Ecto neural progenitor cell (in vitro differentiated cells): ENCODE measurements at places on chromosomes 2 and 18.
A peak's percentile ranks its signal among the peaks of the same experiment; 100 is the strongest.

DNA sequence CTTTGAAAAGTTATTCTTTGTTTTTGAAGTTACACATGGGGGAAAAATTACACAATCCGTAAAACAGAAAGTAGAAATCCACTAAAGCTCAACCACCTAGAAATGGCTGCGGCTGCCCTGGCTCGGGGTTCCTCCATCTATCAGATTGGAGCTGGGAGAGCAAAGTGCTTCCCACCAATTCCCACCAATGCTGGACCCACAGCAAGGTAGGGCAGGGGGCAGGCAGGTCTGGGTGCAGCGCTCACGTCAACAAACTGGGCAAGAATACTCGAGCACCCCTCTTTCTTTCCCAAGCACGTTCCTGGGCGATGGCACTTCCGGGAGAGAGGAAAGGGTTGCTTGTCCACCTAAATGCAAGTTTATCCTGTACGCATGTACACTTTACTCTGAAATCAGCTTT lies 217.6 kb downstream of the NDUFA10 start:
- DNase-seq, result peak; percentile 27

- no peak for DNase-seq
Observed at GRCh38 chr18:42872838-42873237, 242.6 kb downstream of the RIT2 start.

- DNase-seq, result no peak
Observed at GRCh38 chr2:172999641-173000386, 75.8 kb upstream of the MAP3K20 start.

GRCh38 chr2:17637131-17637906 lies 96.8 kb downstream of the VSNL1 start:
- no peak for DNase-seq

DNA sequence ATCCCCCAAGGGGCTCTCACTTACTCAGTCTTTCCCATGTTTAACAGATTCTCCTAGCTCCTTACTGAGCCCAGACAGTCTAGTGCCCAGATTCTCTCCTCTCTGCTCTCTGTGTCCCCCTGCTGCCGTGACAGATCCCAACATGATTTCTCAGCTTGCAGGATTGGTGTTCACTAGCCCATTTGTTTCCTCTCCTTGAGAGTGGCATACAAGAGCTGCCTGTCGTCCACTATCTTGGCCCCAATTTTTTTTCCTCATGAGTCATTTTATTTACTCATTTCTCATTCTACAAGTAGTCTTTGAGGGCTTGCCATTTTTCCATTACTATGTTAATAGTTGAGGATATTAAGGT lies 199.9 kb upstream of the FN1 start:
- no peak for DNase-seq

DNA sequence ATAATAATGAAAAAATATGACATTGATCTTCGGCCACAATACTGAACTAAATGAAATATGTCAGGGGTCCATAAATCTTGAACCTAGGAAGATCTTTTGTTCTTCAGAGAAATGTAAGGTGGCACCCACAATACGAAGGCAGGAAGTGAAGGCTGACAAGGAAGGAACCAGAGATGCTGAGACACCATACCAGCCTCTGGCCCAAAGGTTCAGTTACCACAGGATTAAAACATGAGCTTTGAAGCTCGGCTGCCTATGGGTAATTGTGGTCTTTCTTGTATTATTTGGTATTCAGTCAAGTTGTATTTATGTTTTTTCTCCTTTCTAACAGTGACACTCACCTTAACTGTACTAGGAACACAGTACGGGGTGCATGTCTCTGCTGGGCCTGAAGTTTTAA lies 448.8 kb upstream of the SETBP1 start:
- DNase-seq, result no peak

DNA sequence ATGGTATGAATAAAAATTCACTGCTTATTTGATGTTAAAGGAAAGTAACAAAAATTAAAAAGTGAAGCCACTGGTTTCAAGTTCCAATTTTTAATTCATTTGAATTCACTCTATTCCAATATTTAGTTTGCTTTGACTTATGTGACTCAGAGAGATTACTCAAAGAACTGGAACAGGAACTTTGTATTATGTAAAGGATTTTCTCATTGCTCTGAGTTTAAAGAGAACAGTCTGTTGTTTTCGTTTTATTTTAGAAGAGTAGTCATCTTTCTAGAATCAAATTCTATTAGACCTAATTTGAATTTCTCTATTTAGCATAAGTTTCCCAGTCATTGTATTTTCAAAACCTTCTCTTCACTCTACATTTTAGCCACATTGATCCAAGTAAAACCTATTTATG lies 300.1 kb upstream of the SLC8A1 start:
- DNase-seq, result no peak

DNA sequence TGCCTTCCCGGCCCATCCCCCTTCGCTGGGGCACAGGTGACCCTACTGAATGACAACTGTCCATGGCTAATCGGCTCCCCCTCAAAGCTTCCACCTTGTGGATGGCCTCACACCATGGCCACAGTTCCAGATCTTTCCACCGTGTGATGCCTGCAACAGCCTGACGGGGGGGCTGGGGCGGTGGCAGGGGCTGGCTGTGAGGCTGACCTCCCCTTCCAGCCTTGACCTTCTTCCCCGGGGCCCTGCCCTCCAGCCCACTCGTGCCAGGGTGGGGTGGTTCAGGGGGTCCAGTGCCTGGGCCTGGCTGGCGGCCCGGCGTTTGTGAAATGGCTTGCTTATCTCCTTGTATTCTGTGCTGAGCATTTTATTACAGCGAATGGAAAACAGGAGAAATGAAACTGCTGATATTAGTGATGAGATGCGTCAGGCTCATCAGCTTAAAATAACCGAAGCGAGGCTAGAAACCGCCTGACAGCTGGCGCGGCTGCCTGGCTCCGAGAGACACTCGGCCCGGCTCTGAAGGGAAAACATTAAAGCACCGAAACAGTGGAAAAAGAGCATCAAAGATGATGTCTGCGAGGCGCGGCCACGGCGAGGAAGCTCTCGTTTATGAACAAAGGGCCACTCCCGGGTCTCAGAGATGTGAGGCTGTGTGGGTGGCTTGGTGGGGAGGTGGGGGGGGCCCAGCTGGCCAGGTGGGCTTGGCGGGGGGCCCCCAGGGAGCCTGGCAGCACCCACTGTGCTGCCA lies 916 bp upstream of the PDCD1 start:
- no peak for DNase-seq

DNA sequence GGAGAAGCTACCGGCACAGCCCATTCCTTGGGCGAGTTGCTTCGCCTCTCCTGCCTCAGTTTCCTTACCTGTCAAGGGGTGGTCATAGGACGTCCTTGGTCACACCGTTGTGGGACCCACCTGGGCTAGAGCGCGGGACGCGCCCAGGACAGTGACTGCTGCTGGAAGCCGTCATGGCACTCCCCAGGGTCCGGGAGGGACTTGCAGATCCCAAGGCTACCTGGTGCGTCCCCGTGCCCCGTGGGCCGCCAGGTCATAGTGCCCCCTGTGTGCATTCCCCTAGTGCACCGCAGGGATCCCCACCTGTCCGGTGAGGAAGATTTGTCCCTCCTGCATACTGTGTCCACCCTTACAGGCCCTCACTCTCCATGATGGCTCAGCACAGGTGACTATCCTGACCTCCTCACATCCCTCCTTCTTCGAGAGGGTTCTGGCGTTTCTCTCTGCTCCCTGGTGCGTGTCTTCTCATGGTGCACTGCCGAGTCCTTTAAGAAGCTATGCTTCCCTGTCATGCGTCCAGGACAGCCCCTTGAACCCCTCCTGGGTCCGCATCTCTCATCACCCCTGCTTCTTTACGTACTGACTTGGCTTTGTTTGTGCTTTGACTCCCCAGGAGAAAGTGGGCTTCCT lies 886 bp upstream of the STK25 start:
- peak; percentile 66 for DNase-seq

DNA sequence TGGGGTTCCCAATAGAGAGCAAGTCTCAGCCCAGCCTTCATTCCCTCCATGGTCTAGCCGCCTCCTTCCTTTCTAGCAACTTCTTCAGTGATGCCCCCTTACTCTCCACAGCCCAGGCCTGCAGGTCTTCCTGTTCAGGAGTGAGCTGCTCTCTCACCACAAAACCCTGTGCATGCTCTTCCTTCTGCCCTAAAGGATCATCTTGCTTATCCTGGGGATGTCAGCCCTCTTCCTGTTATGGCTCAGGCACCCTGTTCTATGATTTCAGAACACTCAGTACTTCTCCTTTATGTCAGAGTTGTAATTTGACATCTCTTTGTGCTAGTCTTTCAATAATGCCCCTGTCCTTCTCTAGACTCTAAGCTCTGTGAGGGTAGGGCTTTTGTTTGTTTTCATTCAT lies 19.4 kb downstream of the TMEM178A start:
- DNase-seq, result no peak

GRCh38 chr2:241304039-241304670 lies 11.3 kb downstream of the HDLBP start:
- DNase-seq, result no peak

- no peak for DNase-seq
Observed at GRCh38 chr2:98486374-98486981, 41.8 kb downstream of the INPP4A start.

DNA sequence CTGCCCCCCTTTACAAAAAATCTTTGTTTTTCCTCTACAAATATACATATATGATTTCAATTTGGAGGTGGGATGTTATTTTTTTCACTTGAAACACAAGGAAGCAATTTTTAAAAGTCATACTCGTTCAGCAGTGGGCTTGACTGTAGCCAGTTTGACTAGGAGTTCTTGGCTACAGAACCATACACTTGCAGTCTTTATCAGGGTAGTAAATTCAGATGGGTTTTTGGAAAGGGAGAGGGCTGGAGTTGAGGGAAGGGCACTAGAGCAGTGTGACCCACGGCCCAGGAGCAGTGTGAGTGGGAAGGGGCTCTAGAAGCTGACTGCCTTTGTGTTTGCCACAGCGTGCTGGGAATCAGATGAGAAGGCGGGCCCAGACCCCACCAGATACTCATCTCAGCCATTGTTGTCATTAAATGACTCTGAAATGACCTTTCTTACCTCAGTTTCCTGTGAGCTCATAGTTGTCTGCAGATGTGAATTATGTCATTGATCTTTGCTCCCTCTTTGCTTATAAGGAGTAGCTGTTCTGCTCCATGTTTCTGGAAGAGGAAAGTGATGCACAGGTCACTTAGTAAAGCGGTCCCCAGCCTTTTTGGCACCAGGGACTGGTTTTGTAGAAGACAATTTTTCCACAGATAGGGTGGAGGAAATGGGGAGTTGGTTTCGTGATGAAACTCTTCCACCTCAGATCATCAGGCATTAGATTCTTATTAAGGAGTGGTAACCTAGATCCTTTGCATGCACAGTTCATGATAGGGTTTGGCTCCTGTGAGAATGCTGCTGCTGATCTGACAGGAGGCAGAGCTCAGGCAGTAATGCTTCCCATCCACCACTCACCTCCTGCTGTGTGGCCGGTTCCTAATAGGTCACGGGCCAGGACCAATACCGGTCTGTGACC lies 116.8 kb downstream of the SPTBN1 start:
- no peak for DNase-seq

DNA sequence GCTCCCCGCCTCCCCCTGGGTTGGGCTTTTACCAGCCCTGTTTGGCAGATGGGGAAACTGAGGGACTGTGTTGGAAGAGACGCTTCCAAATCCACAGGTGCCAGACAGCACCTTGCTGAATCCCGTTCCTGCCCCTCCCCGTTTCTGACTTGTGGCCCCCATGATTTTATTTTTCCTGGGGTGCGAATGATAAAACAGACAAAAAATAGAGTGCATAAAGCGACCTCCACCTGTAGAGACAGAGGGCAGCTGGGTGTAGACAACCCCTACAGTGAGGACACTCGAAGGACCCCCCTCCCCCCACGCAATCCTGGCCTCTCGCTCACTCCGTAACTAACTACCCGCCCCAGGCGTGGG lies 2.2 kb upstream of the CTDSP1 start:
- DNase-seq, result no peak

- DNase-seq, result no peak
Observed at GRCh38 chr2:138421315-138421970, 80.1 kb upstream of the SPOPL start.

GRCh38 chr18:31356025-31356424 lies 20.6 kb upstream of the DSG4 start:
- no peak for DNase-seq

DNA sequence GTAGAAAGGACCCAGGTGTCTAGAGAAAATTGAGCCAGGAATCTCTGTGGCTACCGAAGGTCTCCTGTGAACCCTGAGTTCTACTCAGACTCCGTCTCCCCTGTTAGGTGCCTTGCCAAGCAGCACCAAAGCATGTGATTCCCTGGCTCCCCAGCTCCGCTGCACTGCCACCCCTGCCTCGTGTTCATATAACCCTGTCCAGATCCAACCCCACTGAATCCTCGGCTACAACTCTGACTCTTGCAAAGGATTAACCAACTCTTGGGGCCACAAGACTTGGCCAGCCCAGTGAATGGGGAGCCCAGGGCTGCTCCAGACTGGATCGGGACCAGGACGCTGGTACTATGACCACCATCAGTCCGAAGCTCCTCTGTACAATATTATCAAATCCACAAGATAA lies 37.3 kb upstream of the ACAA2 start:
- peak; percentile 19 for DNase-seq

DNA sequence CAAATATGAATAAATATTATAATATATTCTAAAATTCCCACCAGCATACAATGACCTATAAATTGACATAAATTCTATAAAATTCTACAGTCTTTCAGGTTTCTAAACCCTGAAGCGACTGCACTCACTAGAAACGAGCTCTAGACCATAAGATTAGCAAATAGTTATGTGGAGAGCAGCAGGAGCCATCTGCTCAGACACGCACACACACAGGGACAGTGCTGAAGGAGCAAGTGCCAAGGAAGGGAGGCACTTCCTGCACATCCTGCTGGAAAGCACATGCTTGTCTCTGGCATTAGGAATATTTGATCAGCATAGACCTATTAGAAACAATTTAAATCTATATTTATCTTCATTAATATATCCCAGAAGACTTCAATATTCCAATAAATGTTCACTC lies 713.9 kb upstream of the CDH2 start:
- DNase-seq, result no peak

DNA sequence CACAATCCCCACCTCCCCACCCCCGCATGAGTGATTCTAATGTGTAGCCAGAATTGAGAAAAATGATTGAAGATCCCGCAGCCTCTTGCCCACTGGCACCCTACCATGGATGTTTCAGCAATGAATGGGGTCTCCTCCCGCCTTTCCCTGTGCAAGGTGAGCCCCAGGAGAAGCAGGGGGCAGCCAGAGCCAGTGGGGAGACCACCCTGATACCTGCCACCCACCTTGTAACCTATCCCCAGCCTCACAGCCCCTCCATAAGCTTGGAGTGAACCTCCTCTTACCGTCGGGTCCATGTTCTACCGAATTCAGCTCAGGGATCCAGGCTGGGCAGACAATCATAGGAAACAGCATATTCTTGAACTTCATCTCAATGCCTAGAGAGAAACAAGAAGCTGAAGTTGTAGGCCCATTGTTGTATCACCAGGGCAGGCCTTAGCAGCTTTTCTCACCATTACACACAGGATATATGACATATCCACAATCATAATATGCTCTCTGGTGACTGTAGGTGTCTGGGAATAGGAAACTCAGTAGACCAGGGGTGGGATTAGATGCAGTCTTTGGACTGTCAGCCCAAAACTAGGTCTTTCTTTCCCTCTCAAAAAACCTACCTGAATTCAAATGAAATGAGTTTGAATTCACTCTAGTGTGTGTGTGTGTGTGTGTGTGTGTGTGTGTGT lies 30.9 kb downstream of the XDH start:
- DNase-seq, result peak; percentile 30
